ENCODE measurements at places on chromosomes 7 and 10.

- no peak for DNase-seq
Observed at GRCh38 chr7:142964502-142965246, 2.5 kb upstream of the KEL start.

DNA sequence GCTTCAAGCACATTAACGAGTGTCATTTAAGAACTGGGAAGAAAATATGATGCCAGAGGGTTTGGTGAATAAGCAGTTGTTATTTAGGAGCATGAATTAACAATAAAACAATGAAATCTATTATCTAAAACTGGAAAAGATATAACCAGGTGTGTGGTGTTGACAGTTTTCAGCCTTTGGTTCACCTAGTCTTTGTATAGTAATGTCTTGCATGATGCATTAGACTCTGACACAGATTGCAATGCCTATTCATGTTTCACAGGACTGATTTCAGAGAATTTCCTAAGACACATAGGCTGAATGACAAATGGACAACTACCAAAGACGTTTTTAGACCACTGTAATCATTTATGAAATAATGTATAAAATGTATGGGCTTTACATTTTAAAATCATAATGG lies 135.1 kb upstream of the CAV2 start:
- DNase-seq = no peak

DNA sequence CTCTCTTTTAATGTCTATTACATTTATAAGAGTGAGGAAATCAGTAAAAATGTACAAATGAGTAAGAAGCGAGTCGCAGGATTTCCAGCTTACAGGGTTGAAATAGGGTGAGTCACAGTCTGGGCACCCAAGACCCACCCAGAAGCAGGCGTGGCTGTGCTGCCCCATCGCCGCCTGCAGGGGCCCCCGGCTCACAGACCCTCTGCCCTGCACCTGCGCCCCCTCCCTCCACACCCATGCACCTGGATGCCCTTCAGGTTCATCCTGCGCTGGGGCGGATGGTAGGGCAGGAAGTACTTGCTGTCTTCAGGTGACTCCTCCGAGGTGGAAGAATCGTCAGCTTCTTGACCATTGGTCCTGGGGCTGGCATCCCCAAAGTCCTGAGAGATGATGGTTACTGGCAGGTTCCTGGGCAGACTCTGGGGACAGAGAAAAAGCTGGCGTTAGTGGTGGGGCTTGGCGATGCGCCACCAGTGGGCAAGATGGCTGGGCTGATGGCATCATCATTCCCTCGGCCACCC lies 90.2 kb upstream of the GNA12 start:
- peak; percentile 32 for DNase-seq

DNA sequence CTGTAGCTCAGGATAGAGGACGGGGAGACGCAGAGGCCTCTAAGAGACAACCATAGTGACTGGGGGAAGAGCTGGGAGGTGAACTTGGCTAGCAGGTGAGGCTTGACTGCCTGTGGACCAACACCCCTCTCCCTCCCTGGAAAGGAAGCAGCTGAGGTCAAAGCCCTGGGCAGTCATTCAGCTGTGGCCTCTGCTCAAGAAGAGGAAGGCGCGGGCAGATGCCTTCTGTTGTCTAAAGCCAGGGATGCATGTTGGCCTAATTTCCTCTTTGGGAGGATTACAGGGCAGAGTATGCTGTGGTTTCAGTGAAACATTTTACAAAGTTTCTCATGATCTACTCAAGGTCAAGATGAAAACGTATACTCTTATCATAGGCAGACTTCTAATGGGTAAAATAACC lies 327.1 kb downstream of the PRPF18 start:
- DNase-seq = no peak

GRCh38 chr7:99255463-99255862 lies 17.2 kb upstream of the MYH16 start:
- DNase-seq = no peak

- no peak for DNase-seq
Observed at GRCh38 chr10:132476146-132477065, 61.2 kb upstream of the INPP5A start.

- no peak for DNase-seq
Observed at GRCh38 chr10:123726836-123727235, 60.7 kb downstream of the GPR26 start.

GRCh38 chr7:135164357-135165061 lies 6.0 kb downstream of the CYREN start:
- DNase-seq = peak; percentile 27

DNA sequence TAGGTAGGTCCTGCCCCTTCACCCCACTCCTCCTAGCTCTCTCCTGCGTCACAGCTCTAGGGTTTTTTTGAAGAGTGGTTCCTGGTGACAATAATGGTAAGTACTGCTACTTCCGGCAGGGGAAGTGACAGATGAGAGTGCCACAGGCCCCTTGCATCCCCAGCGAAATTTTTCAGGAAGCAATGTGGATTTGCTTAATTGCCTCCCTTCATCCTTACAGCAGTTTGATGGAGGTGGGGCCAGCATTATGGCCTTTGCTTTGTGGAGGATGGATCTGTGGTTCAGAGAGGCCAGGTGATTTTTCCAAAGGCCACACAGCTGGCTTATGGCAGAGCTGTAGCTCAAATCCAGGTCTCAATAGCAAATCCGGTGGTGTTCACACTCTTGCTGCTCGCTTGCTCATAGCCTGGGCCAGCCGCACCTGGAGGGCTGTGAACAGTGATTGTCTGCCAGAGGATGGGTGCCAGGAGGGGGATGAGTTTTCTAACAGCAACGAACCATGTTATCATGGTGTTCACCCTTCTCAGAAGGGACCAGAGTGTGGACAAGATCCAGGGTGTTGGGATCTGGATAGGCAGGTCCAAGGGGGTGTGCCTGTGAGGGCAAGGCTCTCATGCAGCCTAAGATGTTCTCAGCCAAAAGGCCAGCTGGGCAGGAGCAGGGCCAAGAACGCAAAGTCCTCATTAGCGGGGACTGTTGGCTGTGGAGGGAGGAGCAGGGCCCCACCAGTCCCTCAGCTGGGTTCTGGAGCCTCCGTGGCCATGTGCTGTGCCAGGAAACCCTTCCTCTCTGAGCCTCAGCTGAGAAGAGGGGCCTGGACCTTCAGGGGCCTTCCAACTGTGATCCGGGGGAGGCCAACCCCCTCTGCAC lies 89.0 kb downstream of the EMX2 start:
- DNase-seq = no peak

GRCh38 chr7:119256446-119257131 lies 1016.4 kb upstream of the KCND2 start:
- DNase-seq = no peak

GRCh38 chr7:149321978-149322541 lies 60.1 kb downstream of the ZNF783 start:
- DNase-seq = no peak

DNA sequence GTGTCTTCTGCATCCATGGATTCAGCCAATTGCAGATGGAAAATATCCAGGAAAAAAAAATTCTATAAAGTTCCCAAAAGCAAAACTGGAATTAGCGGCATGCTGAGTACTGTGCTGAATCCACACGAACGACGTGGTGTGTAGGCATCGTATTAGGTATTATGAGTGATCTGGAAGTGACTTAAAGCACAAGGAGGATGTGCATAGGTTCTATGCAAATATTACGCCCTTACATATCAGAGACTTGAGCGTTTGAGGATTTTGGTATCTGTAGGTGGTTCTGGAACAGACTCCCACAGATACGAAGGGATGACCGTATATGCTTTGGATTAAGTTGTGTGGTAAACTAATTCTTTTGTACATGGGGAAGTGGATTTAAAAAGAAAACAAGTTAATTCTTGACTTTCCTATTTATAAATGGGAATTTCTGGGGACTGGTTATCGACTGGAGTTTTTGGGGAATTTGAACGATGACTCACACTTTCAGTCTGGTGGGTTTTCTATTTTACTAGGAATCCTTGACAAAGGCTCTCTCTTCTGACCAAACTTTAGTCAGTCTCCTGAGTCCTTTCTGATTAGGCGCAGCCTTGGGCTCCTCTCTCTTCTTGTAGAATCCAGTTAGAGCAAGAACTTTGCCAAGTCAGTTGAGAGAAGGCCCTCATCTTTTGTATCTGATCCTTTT lies 5.4 kb upstream of the NUB1 start:
- DNase-seq = no peak

DNA sequence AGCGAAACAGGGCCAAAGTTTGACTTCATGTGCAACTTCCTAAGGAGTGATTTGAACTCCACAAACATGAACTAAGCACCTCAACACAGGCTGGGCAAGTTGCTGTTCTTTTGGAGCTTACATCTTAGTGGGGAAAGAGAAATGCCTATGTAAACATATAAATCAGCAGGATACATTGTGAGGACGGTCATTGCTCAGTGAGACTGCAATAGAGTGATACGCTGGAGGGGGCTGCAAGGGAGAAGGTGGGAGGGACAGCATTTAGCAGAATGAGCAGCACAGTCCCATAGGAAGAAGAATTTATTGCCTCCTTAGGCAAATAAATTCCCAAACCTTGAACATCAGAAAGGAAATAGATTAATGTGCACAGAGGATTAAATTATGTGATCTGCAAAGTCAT lies 90.0 kb downstream of the EGFR start:
- DNase-seq = no peak

- DNase-seq = no peak
Observed at GRCh38 chr7:93629291-93629801, 54.8 kb upstream of the CALCR start.

DNA sequence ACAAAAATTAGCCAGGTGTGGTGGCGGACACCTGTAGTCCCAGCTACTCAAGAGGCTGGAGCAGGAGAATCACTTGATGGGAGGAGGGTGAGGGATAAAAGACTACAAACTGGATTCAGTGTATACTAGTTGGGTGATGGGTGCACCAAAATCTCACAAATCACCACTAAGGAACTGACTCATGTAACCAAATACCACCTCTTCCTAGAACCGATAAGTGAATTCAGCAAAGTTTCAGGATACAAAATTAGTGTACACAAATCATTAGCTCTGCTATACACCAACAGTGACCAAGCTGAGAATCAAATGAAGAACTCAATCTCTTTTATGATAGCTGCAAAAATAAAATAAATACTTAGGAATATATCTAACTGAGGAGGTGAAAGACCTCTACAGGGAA lies 23.0 kb upstream of the DMBT1 start:
- DNase-seq = no peak

GRCh38 chr7:631964-632830 lies 94.3 kb upstream of the DNAAF5 start:
- DNase-seq = no peak

- DNase-seq = no peak
Observed at GRCh38 chr10:26869528-26869927, 8.8 kb upstream of the ABI1 start.

DNA sequence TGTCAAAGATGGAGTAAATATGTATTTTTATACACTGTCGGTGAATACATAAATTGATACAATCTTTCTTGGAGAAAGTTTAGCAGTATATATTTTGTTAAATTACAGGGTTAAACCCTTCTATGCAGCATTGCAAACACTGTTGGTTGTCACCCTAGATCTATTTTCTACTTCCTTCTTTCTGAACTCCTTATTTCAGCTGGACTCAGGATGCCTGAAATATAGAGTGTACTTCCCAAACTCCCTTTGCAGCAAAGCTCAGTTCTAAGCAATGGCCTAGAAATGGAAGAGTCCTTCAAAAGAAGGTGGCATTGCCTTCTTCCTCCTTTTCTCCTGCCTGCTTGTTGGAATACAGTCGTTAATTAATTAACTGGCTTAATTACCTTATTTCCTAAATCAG lies 20.6 kb downstream of the CUBN start:
- no peak for DNase-seq

DNA sequence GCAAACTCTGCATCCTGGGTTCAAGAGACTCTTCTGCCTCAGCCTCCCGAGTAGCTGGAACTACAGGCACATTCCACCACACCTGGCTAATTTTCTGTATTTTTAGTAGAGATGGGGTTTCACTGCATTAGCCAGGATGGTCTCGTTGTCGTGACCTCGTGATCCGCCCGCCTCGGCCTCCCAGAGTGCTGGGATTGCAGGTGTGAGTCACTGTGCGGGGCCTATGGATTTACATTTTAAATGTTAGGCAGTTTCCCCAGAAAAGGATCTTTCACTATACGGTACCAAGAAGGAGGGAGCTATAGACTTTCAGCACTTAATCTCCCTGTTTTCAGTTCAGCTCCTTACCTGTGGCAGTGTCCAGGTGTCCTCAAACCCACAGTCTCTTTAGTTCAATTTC lies 50.8 kb downstream of the SIRT1 start:
- no peak for DNase-seq

- DNase-seq = peak; percentile 91
Observed at GRCh38 chr7:141071260-141071854, 2.5 kb upstream of the TMEM178B start.

GRCh38 chr7:64959072-64959747 lies 31.6 kb downstream of the ZNF117 start:
- no peak for DNase-seq

GRCh38 chr7:111172564-111173257 lies 81.8 kb downstream of the LRRN3 start:
- DNase-seq = no peak

DNA sequence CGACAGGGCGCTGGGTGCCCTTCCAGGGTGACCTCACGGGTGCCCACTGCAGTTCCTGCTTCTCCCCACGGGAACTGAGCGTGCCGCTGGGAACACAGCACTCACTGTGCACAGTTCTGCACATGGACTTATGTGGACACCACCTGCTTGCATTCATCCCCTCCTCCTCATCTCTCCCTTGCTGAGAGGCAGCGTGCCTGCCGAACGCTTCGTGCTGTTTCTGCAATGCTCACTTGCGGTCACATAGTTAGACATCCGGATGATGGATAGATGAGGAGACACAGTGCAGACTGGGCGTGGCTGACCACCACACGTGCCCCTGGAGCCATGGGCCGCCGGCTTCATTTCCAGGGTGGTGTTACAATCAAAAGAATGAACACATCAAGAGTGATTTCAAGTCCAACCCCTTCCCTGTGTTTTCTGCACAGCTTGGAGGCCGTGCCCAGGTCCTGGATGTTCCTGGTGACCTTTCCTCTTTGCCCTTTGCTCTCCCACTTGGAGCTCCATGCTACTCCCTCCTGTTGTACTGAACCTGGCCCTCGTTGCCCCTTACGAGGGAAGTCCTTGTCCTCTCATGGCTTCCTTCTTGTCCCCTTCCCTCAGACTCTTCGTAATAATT lies 119.4 kb downstream of the VIPR2 start:
- no peak for DNase-seq

DNA sequence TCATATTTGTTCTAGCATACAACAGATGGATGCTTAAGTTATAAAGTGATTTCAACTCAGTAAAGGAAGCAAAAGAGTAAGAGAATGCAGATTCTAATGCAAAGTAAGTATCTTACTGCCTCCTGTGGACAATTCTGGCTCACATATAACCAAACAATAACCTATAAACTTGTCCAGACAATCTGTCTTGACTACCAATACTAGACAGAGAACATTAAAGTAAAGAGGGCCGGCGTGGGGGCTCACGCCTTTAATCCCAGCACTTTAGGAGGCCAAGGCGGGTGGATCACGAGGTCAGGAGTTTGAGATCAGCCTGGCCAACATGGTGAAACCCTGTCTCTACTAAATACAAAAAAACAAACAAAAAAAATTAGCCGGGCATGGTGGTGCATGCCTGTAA lies 329.3 kb downstream of the CACNA2D1 start:
- DNase-seq = no peak

DNA sequence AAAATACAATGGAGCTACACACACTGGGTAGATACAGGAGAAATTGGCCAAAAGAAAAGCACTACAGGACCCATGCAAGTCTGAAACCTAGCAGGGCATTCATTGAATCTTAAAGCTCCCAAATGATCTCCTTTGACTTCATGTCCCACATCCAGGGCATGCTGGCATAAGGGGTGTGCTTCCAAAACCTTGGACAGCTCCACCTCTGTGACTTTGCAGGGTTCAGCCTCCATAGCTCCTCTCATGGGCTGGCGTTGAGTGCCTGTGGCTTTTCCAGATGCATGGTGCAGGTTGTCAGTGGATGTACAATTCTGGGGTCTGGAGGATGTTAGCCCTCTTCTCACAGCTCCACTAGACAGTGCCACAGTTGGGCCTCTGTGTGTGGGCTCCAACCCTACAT lies 626.3 kb upstream of the POT1 start:
- no peak for DNase-seq

Data from SK-N-SH (cell line).